ENCODE measurements at places on chromosomes 2 and 18. TPM values are rescaled to one million over a fixed set of nuclear protein-coding genes. Genes with fewer than 3 reads are reported as not detected.

- no peak for DNase-seq
Measured at GRCh38 chr2:101041413-101041812, 39.3 kb downstream of the RPL31 start.

- peak; percentile 59 for DNase-seq
Measured at GRCh38 chr2:74379851-74380789, at the start of gene DCTN1. Gene DCTN1, minus strand, starts transcription at chr2:74380311. Its CDS starts 274 bp downstream, at chr2:74380037.

DNA sequence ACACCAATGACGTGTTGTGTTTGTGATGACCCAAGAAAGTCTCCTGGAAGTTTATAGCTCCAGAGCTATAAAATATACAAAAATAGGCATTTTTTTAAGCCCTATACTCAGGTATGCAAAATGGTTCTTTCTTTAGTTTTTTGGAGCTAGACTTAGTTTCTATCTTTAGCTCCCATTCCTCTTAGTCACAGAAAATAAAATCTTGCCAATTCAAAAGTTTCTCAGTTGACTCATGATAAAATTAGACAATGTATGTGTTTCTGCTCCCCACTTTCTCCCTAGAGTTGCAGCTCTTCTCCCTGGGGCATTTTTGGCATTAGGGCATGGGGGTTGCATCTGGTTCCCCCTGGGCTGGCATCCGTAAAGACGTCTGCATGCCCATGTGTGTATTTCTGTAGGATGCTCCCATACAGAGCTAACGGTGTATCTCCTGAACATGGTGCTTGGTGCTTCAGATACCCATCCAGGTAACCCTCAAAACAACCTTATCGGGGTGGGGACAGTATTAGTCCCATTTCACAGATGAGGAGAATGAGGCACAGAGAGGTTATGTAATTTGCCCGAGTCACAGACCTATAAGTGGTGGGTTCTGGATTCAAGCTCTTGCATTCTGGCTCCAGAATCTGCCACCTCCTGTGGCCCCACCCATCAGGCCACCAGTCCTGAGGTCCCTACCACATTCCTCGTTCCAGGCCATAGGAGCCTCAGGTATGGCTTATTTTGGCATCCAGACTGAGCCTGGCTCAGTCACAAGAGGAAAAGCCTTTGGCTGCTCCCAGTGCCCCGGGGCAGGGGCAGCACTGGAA lies 43.1 kb upstream of the ASAP2 start:
- no peak for DNase-seq

DNA sequence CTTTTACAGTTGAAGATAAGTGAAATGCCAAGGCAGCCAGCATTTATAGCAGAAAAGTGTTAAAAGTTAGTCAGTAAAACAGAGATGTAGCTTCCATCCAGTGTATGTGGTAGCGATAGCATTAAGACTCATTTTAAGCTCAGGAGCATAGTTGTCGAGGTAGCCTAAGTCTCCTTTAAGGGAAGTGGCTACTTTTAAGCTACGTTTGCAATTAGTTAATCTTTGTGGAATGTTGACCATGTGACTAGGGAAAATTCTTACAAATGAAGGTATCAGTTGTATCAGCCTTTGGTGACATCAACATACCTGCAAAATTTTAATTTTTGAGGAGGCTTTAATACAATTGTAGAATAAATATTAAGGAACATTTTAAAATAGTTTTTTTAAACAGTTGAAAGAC lies 61.9 kb downstream of the LHCGR start:
- no peak for DNase-seq

LINC00305 gene
- polyA plus RNA-seq = 3.1 TPM
